ENCODE measurements at places on chromosomes 2 and 18.

- DNase-seq: no peak
Measured at GRCh38 chr18:35778850-35779627, 193.4 kb upstream of the RMP24 start.

- DNase-seq: no peak
Measured at GRCh38 chr2:30218814-30219213, 12.5 kb upstream of the LBH start.

DNA sequence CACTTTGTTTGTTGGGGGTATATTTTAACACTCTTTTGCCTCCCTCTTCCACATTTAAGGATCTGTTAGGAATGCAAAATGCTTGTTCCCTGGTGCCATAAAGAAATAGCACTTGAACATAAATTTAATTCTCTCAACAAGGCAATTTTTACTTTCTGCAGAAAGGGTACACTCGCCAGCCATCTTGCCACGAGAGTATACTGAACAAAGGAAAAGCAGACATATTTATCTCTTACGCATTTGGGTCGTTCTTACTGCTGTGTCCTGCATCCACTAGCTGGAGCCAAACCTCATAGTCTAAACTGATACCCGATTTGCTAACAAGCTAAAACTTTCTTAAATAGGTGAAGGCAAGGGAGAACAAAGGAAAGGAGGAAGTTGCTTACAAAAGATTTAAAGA, 129.5 kb downstream of the B3GNT2 start:
- no peak for DNase-seq

DNA sequence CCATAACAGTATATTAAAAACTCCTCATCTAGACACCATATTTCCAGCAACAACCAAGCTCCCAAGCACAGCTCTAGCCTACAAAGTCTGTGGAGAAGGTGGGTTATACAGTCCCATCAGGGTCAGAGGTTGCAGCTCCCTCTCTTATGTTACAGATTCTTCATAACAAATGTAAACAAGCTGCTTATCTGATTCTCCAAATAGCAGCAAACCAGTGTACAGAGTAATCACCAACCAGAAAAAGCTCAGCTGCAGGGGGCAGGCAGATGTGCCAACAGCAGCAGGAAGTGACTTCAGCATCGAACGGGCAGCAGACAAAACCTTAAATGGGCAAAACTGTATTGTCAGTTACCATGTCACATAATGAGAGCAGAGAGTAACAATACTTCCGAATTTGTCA, 52.9 kb upstream of the NABP1 start:
- DNase-seq: no peak

- DNase-seq: no peak
Measured at GRCh38 chr2:27282892-27283291, 663 bp downstream of the TRIM54 start.

DNA sequence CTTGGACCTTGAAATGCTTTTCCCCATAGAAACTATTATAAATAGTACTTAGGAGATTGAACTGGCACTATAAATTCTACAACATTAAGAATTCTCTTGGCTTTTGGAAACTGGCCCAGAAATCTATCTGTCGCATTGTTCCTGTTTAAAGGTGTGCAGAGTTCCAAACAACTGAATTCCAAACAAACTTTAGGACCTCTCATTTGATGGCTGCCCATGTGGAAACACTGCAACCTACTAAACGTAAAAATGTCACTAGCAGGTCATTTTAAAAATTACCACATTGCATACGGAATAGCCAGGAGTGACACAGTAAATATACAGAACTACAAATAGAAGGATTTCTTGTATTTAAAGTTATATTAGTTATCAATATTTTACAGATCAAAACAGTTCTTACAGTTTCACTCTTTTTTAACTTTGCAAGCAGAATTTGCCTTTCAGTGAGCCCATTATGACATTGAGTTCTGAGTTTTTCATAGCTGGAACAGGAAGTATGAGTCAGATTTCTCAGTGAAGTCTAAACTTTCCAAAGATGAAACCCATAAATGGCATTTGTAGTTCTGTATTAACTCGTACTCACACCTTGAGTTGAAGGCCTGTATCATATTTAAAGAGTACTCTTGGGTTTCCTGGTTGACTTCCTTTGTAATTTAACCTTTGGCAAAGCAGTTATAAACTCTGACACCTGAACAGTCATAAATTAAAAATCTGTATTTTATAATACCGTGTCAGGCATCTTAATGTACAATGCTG, 142.3 kb upstream of the BOD1L2 start:
- no peak for DNase-seq

GRCh38 chr18:42520138-42520537, 565.1 kb downstream of the PIK3C3 start:
- no peak for DNase-seq

- DNase-seq: no peak
Measured at GRCh38 chr18:1092228-1092627, 187.6 kb downstream of the ADCYAP1 start.

GRCh38 chr2:238321467-238321866, 1.1 kb downstream of the TRAF3IP1 start:
- no peak for DNase-seq

DNA sequence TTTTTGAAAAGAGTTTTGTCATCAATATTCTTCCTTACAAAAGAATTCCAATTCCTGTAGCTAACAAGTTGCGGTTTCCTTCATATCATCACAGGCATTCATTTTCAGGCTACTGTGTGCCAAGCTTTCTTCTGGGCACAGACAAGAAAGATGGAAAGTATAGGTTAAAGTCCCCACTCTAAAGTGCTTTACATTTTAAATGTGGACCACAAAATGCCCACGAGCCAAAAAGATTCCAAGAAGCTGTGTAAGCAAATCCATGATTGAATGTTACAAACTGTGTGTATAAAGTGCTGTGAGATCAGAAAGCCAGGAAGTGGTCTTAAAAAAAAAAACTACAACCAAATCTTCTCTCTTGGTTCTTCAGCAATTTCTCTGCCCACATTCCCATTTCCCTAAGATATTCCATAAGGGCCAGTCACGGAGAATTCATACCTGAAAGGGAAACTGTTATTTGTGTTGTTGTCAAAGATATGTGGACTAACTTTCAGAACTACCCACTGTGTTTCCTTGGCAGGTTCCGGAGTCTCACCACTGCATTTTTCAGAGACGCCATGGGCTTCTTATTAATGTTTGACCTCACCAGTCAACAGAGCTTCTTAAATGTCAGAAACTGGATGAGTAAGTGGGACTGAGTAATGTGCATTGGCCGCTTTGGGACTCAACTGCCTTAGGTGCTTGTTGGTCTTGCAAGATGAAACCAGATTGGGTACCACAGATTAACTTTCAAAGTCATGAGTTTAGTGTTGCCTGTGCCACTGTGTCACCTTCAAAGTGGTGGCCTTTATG, 55.7 kb downstream of the RAB27B start:
- DNase-seq: no peak

Data from anterior cingulate cortex (tissue), 58 donors.